ENCODE measurements at places on chromosomes 6 and 20.
A peak's percentile ranks its signal among the peaks of the same experiment; 100 is the strongest.

GRCh38 chr6:52893221-52893620 is 16.3 kb downstream of the GSTA3 start:
- DNase-seq = no peak

DNA sequence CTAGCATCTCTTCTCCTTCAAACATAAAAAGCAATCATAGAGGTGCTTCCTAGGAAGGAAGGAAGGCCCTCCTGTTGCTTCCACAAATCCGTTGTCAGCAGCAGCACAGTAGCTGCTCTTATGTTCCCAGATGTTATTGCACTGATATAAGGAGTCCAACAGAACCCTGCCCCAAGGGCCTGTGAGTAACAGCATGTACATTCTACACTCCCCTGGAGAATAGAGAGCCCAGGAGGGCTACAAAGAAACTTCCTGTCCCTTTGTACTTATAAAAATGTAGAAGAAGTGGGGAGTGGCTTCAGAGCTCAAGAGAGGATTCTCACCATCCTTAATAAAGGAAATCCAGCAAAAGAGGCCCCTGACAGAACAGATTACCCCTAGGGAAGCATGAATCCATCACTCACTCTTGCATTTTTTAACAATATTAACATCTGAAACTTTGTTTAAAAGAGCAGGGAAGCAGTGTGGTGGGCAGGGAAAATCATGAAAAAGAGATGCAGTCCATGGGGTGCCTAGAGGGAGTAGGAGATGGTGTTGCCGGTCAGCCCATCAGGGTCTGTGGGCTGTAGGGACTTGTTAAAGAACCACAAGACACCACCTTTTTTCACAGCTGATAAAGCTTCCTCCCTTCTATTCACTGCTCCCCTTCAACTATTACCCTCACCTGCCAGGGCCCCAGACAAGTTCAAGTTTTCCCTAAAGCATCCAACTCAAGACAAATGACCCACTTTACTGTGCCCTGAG is 104.5 kb upstream of the ADGRF1 start:
- DNase-seq = no peak

DNA sequence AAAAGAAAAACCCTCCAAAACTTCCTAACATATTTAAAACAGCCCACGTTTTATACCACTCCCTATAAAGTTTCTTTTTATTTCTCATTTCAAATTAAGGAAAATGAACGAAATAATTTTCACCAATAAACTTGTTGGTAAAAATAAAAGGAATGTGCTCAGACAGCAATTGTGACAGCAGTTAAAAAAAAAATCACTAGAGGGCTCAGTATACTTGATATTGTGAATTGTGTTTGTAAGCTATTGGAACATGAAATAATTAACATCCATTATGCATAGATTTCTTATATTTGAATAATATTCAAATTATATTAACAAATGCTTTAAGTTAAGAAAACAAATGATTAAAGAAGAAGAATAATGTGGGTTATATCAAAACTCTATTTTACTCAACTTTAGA is 105.5 kb downstream of the ASCC3 start:
- no peak for DNase-seq

- DNase-seq = no peak
These were observed 35.8 kb downstream of the NEDD9 start for GRCh38 chr6:11196511-11197174.

- no peak for DNase-seq
These were observed 152.8 kb downstream of the GRM4 start for GRCh38 chr6:33993091-33993490.

DNA sequence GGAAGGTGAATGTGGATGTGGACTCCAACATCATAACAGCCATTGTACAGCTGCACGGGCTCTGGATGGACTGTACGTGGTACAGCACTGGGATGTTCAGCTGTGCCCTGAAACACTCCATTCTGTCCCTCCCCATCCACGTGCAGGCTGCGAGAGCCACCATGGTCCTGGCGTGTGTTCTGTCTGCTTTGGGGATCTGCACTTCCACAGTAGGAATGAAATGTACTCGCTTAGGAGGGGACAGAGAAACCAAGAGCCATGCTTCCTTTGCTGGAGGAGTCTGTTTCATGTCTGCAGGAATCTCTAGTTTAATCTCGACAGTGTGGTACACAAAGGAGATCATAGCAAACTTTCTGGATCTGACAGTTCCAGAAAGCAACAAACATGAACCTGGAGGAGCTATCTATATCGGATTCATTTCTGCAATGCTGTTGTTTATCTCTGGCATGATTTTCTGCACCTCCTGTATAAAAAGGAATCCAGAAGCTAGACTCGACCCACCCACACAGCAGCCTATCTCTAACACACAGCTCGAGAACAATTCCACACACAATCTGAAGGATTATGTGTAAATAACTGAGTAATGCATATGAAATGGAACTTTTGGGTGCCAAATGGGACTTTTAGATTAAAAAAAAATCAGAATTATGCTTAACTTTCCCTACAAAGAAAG is 12.1 kb downstream of the CLDN20 start:
- no peak for DNase-seq

- no peak for DNase-seq
These were observed 124.7 kb upstream of the GPR6 start for GRCh38 chr6:109853426-109853825.

GRCh38 chr6:52074155-52074554 is 13.3 kb downstream of the PKHD1 start:
- no peak for DNase-seq

DNA sequence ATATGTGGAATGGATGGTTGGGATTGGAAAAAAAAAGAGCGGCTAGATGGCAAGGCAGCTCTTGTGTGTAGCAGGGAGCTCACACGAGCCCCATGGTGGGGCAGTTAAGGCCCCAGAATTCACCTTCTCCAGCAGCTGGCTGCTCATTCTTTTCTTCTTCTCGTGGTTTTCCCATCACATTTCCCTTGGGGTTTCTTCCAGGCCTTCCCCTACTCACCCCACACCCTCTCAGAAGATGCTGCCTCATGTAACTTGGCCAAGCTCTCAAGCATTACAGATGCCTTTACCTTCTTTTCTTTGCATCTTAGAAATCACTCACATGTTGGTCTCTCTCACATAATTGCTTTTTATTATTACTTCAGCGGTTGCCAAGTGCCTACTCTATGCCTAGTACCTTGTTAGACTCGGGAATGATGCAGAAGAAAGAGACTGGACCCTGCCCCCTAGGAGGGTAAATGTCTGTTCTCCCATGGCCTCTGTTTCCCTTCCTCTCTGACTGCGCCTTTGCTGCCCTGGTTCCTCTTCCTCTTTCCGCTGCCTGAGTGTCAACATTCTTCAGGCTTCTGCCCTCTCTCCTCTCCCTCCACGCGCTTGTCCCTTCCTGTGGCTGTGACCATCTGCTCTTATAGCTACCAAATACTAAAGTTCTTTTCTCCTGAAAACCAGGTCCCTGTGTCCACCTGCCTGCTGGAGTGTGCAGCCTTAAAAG is 28.6 kb downstream of the PPARD start:
- no peak for DNase-seq

DNA sequence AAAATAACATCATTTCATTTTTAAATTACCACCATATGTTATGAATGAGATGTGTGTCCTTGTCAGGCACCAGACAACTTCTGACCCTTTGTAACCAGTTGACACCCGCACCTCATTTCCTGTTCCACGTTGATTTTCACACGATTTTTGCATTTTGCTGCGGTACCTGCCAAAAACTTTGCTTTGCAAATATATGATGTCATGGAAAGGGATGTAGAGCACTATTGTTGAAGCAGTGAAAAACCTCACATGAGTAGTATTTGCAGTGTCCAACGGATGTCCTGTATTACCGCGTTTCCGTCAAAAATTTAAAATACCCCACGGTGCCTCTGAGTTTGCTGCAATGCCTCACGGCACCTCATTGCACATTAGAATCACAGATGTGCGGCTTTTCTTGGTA is 115.6 kb downstream of the MTHFD1L start:
- no peak for DNase-seq

DNA sequence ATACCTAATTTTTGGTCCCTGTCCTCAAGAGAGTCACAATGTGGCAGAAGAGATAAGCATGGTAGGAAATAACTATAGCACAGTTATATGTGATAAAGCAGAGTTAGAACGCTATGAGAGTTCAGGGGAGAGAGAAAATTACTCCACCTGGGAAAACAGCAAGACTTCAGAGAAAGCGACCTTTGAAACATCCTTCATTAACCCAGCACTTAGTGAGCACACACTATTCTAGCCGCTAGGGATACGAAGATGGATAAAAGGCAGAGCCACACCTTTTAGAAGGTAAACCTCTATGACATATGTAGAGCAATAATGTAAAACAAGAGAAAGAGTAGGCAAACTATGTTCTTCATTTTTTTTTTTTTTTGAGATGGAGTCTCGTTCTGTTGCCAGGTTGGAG is 264.3 kb downstream of the PTPRK start:
- DNase-seq = no peak

GRCh38 chr6:112203577-112204349 is 50.6 kb downstream of the LAMA4 start:
- no peak for DNase-seq

- DNase-seq = no peak
These were observed 16.7 kb upstream of the DEF6 start for GRCh38 chr6:35280903-35281302.

DNA sequence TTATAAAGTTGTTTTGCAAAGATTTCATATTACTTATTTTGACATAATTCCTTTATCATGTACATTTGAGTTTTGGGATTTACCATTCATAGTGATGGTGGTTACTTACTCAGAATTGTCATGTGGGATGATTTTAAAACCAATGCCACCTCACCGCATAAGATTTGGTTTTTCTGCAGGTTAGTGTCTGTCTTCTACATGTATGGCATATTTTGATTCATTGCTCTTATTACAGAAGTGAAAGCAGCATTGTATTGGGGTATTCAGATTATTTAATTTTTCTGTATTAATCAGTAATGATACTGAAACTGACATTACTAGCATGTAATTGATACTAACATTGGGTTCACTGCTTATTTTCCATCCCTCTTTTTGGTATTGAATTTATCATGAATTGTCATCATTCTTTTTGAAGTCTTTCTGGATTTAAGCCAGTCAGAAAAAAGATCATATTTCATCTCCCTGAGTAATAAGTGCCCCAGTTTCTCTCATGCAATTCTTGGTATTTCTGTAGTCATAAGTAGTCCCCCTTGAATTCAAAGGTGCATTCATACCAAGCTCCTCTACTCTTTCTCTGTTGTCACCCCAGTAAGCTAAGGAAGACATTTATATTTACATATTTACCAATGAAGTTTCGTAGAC is 176.6 kb downstream of the BCKDHB start:
- no peak for DNase-seq

GRCh38 chr6:122702841-122703240 is 76.7 kb upstream of the FABP7 start:
- no peak for DNase-seq

GRCh38 chr20:2757001-2757400 is 43.4 kb downstream of the CPXM1 start:
- DNase-seq = no peak

GRCh38 chr20:59160389-59161115 is 3.1 kb upstream of the ZNF831 start:
- no peak for DNase-seq

DNA sequence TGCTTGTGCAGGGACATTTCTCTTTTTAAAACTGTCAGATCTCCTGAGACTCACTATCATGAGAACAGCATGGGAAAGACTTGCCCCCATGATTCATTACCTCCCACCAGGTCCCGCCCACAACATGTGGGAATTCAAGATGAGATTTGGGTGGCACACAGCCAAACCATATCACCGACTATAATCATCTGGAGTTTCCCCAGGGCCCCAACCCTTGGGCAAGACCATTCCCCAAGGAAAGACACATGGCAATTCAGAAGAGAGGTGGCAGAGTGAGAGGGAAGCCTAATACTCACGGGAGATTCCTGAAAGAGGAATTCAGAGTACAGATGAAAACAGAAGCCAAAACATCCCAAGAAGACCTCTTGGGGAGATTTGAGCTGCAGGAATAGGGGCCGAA is 291.0 kb upstream of the PLCB4 start:
- DNase-seq = no peak

DNA sequence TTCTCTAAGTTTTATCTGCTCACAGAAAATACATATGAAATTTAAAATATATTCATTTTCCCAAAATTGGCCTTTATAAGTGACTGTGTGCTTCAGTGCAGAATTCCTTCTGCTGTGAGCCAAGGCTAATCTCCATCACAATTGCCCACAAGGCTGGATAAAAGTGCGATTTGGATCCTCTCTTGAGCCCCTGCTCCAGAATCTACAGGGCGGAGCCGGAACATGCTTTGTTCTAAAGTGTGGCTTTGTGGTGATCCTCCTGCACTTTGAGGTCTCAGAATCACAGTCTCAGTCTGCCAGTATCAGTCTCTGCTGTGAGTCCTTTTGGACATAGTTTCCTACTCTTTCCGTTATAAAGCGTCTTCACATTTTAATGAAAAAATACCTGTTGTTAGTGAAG is 28.9 kb downstream of the SMOC2 start:
- DNase-seq = no peak

- peak; percentile 62 for DNase-seq
These were observed 67.2 kb upstream of the SMLR1 start for GRCh38 chr6:130760006-130760405.

- no peak for DNase-seq
These were observed 31.6 kb upstream of the HLA-G start for GRCh38 chr6:29796026-29796425.

All from H9 (cell line).